ENCODE measurements at places on chromosomes 2 and 18.

DNA sequence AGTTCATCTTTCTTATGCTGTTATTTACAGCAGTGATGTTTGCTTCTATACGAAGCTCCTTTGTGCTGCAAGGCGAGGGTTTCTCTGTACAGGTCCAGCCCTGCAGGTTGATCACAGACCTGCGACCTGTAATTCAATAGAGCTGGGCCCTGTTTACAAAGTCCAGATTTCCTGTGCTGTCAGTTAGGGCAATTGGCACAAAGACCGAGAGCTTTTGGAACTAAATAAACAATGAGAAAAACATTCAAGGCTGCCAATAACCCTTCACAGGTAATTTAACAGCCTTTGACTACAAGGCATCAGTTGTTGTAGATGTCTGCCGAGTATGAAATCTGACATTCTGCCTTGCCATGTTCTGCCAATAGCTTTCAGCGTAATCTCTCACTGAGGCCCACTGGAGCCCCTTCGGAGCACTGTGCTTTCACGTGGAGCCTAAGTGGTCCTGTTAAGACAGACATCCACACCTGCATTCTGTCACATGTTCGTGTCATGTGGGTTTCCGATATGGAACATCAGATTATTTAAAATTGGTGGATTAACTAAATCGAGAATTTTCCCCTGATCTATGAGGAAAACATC is 232.5 kb downstream of the PTGR3 start:
- DNase-seq, result no peak

- no peak for DNase-seq
Measured at GRCh38 chr2:188328419-188328818, 36.7 kb downstream of the GULP1 start.

DNA sequence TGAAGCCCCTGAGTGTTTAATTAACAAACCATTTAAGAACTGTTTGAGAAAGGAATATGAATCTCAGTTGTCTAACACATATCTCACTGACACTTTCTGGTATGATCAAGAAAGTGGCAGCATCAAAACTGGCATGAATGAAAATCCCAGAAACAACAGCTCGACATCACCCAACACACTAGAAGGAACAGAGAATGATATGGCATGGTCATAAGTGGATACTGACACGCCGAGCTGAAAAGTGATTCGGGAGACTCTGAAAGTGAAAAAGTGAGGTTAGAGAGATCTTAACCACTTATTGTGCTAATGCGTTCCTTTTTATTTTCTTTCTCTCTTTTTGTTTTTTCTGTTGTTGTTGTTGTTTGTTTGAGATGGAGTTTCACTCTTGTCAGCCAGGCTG is 37.9 kb downstream of the MRPL35 start:
- DNase-seq, result no peak

GRCh38 chr2:173652311-173652710 is 297.6 kb downstream of the CDCA7 start:
- peak; percentile 71 for DNase-seq

DNA sequence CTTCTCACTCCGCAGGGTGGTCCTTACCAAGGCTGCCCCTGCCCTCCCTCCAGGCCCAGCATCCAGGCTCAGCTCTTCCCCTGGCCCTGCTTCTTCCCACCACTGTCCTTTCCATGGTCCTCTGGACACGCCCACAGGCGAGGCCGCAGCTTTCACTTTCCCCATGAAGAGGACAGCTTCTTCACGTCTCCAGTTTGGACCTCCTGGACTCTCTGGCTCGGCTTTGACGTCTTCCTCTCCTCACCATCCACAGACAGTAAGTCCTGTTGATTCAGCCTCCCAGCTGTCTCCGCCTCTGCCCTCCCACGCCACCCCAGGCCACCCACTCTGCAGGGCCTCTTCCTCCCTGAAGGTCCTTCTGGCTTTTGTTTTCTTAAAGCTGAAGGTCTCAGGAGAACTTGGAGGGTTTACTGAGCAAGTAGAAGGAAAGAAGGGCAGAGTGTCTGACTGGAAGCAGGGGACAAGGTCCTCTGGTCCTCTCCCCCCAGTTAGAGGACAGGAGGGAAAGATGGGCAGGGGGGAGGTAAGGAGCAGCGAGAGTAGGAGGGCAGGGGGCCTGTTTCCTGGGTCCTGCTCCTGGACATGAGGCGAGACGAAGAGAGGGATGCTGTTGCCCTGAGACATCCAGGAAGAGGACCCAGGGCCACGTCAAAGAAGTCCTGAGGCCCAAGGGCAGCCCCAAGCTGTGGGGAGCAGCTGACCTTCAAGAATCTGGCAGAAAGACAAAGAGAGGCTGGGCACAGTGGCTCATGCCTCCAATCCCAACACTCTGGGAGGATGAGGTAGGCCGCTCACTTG is 24.7 kb upstream of the NMUR1 start:
- no peak for DNase-seq

GRCh38 chr2:66845307-66845706 is 410.4 kb downstream of the MEIS1 start:
- no peak for DNase-seq

GRCh38 chr18:54515149-54515548 is 75.9 kb upstream of the DYNAP start:
- DNase-seq, result no peak

DNA sequence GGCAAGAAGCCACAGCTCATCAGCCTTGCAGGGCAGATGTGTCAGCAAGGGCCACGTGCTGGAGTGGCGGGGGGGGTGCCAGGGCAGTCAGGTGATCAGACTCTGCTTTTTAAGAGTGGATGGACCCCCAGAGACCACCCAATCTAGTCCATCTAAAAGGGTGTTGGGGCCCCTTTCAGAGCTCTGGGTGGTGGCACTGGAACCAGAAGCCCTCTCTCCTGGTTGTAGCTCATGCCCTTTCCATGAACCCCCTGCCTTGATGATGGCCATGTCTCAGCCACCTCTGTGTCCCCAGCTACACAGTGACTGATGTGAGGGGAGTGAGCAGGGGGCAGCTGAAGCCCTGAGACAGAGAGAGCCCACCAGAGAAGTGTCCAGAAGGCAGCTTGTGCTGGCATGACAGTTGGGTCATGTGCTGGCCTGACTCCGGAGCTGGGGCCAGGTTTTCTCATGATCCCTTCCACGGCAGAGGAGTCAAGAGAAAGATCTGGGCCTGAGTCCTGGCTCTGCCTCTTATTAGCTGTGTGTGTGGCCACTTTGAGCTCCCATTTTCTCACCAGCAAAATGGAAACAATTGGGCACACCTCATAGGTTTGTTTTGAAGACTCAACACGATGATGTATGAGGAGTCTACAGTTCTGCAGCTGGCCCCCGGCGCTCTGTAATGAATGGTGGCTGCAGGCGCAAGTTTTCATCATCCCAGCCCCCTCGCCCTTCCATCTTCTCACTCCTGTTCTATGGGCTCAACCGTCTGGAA is 195.7 kb downstream of the ZFP36L2 start:
- no peak for DNase-seq

GRCh38 chr2:150426724-150427123 is 60.7 kb downstream of the RND3 start:
- DNase-seq, result no peak

DNA sequence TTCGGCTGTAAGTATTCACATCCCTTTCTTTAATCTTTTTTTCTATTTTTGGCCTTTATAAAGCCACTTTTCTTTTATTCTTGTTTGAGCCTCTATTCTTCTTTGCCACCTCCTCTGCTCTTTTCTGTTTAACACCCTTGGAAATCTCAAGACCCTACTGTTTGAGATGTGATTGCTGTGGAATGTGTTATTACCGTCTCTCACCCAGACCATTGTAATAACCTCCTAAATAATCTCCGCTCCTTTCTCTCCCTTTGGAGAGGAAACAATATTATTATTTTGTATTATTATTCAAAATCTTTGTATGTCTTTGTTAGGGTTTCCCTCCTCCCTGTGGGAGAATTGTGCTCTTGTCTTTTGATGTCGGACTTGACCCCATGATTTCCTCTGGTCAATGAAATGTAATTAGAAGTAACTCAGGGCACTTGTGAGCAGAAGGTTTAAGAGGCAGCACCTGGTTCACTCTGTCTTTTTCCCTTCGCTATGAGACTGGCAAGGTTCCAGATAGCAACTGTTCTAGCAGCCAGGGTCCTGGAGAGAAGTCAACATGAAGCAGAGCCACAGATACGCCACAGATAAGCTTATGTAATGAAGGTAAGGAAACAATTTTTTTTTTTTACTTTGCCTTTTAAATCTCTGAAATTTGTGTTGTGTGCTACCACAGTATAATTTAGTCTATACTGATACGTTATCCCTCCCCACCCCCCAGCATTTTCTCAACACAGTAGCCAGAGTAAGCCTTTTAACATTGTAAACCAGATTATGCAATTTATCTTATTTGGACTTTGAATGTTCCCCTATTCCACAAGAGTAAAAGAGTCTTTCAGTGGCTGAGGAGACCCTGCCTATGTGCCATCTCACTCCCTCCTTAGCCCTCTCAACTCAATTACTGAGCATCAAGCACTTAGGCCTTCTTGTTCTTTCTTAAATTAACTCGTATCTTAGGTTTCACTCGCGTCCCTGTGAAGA is 601.2 kb upstream of the ZNF804A start:
- no peak for DNase-seq

DNA sequence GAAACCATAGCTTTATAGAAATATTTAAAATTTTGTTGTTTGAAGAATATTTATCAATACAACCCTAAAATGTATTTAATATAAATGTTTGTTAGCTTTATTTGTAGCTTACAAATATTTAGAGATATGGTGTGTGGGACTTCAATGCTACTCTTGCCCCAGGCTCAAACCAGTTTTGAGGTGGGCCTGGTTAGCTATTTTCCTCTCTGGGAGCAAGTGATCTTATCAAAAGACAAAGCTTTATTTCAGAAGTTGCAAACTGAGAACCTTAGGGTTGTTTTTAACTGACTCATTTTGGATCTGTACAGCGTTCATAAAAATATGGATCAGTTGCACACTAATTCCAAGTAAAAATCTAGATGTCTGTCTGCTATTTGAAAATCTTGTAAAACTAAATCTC is 563.6 kb upstream of the CDH2 start:
- DNase-seq, result no peak

- DNase-seq, result no peak
Measured at GRCh38 chr2:47493317-47494035, 90.5 kb downstream of the MSH2 start.

GRCh38 chr2:12320991-12321641 is 395.6 kb upstream of the TRIB2 start:
- DNase-seq, result peak; percentile 87

- no peak for DNase-seq
Measured at GRCh38 chr2:69366-70344, 23.4 kb upstream of the FAM110C start.

DNA sequence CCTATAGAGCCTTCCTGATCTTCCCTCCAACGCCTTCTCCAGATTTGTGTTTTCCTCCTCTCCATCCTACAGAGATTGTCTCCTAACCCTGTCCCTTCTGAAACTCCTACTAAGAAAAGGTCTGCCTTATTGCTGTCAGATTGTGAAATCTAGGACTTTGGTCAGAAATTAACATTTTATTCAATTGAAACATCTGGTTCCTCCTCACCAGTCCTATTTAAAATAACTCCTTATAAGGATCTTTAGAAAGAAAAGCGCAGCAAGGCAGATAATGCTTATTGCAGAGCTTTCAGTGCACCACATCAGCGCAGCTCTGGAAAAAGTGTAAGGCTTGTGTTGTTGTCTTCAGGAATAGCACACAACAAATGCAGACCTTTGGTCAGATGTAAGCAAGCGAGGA is 477.8 kb upstream of the CHST9 start:
- no peak for DNase-seq

DNA sequence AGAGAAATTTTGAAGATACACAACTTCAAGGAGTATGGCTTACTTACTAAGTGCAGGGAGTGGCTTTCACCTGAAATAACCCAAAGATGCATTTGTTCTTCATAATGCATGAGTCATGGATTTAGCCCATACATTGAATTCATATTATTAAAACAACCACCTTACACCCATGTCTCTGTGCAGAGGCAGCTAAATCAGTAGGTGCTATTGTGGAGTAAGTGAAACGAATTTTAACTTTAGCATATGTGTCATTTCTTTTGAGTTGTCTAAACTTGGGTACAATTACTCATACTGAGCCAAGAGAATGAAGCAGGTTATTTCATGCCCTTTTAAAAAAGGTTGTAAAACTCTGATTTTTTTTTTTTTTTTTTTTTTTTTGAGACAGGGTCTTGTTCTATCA is 11.0 kb upstream of the ANKRD29 start:
- DNase-seq, result no peak

DNA sequence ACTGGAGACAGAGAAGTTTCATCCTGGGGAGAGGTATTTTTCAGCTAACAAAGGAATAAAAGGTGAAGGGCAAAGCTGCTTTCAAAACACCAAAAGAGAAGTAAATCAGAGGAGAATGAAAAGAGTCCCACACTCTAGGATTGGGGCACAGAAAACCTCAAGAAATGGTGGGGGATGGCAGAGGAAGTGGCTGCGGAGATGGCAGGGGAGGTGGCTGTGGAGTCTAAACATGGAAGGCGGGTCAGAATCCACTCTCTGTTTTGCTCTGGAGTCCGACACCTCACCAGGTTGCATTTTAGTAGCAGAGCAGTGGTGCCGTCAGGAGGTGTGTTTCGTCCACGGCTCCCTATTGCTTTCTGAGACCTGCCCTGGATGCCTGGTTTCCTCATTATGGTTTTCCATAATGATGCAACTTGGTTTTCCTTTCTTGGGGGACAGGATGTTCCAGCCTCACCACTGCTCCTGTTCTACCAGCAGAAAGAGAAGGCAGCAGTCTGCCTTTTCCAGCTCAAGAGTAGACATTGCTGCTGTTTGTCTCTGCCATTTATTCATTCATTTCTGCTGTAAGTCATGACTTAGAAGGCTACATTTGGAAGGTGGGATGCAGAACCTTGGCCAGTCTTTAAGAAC is 188.7 kb downstream of the ANKRD44 start:
- no peak for DNase-seq

GRCh38 chr2:13109516-13109915 is 392.8 kb downstream of the TRIB2 start:
- DNase-seq, result no peak

DNA sequence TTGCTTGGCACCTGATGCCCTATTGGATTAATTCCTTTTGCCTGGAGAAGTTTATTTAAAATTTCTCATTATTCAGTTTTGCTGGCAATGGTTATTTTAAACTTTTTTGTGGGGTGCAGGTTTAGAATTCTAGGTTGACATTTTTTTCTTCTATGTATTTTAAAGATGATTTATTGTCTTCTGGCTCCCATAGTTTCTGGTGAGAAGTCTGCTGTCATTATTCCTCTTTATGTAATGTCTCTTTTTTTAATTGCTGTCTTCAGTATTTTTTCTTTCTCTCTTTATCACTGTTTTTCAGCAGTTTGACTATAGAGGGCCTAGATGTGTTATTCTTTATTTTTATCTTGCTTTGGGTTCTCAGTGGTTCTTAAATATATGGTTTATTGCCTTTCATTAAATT is 182.2 kb upstream of the STON1 start:
- DNase-seq, result no peak

All from urothelium cell line (cell line).